Effector CD4-positive, alpha-beta T cell (primary cell): ENCODE measurements at places on chromosomes 3 and 15.

GRCh38 chr3:197522881-197523441, 32.8 kb downstream of the BDH1 start:
- DNase-seq = no peak

DNA sequence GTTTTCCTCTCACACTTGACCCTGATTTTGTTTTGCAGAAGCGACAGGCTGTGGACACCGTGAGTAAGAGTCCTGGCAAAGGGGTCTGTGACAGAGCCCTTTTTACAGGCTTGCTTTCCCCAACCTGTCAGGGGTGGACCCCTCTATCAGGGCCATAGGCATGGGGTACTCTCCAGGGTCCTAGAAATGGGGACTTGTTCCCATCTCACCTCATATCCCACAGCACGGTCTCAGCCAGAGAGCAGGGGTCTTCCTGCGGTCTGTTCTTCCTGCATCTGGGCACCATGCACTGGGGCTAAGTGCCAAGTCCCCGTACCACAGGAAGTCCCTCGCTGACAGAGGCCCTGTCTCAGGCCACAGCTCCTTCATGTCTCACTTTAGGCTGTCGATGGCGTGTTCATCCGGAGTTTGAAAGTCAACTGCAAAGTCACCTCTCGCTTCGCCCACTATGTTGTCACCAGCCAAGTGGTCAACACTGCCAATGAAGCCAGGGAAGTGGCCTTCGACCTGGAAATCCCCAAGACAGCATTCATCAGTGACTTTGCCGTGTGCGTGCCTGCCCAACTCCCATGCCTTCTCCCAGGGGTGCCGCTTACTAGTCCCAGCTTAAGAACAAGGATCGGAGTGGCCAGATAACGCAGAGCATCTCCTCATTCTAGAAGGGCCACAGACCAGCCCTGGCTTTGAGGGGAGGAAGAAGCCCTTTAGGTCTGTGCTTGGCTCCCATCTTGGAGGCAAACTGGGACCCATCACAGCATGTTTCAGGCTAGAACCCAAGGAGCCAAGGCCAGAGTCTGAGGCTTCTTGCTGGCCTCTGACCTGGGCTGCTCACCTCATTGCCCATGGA, 783 bp downstream of the ITIH1 start:
- DNase-seq = no peak

GRCh38 chr15:100116416-100117190, 225.2 kb downstream of the ADAMTS17 start:
- no peak for DNase-seq

DNA sequence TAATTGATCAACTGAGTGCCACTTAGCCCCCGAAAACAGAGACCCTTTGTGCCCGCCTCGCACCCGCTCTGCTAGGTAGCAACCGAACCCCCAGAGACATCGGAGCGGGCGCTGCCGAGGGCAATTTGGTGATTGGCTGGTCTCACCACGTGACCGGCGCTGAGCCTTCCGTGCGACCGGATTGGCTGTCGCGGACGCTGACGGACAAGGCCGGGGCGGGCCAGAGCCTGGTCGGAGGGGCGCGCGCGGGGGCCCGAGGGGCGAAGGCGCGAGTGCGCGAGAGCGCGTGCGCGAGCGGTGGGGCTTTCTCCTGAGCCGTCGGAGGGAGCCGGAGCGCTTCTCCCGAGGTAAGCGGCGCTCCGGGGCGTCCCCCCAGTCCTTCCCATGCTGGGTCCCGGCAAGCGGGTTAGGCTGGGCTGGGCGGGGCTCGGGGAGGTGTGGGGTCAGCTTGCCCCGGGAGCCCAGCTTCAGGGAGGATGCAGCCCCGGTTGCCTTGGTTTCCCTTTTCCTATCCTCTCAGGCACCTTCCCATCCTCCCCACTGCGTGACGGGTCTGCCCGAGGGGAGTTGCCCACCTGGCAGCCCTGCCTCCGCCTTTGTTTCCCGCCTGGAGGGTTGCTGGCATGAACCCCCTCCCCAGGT, at the start of gene TMEM108:
Gene TMEM108, plus strand, starts transcription at position 303 of the 642 bp plus-strand sequence.
- DNase-seq = no peak

DNA sequence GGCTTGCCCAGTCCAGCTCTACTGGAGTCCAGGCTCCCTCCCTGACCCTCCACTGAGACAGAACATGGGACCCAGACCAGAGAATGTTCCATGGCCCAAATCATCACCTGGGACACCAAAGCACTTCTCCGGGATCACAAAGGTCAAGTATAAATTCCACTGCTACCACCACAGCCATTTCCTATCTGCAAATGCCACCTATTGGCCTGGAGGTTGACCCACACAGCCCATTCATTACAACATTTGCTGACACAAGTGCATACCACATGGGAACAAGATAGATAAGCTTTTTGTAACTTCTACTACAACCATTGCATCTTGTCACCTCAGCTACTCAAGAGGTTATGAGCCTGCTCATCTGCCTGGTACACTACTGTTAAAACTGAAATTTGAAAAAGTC, 126.8 kb upstream of the NECTIN3 start:
- no peak for DNase-seq

- no peak for DNase-seq
Measured at GRCh38 chr15:90046911-90047392, 45.8 kb downstream of the ZNF710 start.

DNA sequence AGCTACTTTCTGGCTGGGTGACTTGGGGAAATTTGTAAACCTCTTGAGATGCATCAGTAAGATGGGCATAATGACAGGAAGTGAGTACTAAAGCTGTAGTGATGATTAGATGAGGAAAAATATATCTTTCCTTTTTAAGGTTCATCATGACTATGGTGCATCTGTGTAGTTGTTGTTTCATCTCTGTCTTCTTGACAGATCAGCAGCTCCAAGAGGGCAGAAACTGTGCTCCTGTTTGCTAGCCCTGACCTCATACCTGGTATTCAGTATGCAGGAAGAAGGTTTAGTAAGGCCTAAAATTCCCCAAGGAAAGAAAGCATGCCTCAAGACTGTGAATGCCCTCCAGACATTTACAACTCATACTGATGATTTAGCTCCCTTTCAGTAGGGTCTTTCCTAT, 82.5 kb upstream of the PSMD6 start:
- DNase-seq = no peak

- DNase-seq = no peak
Measured at GRCh38 chr3:135757421-135757820, 208.1 kb upstream of the PPP2R3A start.

GRCh38 chr15:70060993-70061305, 36.8 kb downstream of the TLE3 start:
- no peak for DNase-seq

GRCh38 chr3:52774901-52775864, 2.2 kb upstream of the ITIH1 start:
- DNase-seq = no peak

DNA sequence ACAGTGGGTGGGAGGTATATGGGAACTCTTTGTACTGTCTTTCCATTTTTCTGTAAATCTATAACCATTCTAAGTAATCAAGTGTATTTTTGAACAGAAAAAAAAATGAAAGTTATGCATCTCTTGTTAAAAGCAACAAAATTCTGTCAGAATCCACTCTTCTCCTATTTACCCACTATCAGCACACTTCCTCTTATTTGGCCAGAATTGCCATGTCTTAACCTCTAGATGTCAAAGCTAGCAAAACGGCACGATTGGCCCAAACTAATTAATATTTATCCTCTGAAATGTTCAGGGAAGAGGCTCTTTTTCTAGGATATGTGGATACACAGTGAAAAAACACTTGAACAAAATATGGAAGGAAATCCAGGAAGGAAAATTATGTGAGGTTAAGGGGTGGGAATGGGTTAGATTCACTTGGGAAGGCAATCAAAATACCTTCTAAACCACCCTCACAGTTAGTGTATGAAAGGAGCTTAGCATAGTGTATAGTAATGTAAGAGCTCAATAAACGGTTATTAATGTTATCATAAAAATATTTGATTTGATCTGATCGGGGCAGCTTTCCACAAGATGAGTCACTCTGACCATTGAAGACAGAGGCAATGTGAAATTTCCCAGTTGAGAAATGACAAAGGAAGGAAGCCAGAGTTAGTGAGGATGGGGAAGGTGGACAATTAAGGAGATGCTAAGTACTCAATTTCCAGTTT, 20.1 kb upstream of the TGFBR2 start:
- no peak for DNase-seq

DNA sequence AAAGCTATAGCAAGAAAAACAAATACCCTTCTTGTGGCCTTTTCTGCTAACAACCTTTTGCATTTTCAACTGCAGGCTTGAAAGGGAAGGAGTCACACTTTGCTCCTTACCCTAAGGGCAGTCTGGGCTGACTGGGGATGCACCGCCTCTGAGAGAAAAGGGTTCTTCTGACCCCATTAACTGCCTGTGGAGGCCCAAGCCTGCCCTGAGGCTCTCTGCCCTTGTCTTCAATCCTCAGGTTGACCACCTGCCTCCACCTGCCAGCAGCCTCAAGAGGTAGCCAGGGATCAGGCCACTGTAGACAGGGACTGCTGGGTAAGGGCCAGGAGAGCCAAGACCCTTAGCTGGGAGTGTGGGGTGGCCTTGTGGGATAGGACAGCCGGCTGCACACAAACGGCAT, 93.8 kb downstream of the SQOR start:
- no peak for DNase-seq

DNA sequence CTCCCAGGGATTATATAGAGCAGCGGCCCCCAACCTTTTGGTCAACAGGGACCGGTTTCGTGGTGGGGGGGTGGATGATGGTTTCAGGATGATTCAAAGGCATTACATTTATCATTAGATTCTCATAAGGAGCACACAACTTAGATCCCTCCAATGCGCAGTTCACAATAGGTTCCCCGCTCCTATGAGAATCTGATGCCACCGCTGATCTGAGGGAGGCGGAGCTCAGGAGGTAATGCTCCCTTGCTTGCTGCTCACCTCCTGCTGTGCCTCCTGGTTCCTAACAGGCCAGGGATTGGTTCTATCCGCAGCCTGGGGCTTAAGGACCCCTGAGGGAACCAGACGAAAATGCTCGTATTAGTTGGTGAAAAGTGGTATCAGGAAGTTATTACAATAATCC, 1.3 kb upstream of the HACD2 start:
- DNase-seq = no peak

- DNase-seq = peak; percentile 88
Measured at GRCh38 chr3:169764882-169765612, at the start of gene TERC. TERC (minus strand) TSS chr3:169765060.

- no peak for DNase-seq
Measured at GRCh38 chr3:71554649-71555048, 28.9 kb downstream of the FOXP1 start.

DNA sequence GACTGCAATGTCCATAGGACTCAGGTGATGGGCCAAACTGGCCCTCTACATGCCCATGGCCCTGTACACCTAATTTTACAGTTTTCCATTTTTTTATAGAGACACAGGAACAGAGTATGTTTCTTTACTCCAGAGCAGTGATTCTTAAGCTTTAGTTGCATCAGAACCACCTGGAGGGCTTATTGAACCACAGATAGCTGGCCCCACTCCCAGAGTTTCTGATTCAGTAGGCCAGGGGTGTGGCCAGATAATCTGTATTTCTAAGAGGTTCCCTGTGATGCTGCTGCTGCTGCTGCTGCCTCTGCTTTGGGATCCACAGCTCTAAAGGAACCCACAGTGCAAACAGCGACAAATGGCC, 5.1 kb downstream of the RBP1 start:
- DNase-seq = no peak

DNA sequence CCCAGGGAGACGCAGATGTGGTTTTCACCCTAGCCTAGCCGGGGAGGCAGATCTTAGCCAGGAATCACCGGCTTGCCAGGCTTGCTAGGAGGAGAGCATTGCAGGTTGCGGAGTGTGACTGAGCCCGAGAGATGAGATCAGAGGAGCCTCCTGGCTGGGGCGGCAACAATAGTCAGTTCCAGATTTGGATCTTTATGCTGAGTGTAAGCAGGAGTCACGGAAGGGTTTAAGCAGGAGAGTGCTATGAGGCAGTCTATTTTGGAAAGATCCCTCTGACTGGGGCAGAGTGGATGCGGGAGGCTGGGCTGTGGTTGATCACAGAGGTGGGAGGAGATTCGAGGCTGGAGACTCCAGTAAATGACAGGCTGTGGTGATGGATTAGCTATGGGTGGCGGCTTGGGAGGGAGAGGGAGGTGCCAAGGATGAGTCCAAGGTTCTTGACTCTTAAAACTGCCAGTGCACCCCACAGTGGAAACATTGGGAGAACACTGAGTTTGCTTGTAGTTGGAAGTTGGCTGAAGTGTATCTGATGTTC, 10.4 kb upstream of the BAHD1 start:
- DNase-seq = no peak

DNA sequence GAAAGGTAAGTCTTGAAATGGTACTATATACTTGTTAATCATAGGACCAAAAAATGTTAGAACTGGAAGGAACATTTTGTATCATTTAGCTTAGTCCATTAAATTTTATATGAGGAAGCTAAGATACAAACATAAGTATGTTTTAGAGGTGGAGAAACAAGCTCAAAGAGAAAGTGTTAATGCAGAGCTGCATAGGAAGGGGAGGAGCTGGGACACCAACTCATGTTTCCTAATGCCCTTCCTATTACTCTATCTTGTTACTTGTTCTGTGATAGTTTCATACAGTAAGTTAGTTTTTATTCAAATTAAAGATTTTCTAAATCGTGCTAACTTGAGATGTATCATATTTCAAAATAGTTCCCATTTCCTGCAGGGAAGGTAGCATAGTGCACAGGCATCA, 7.4 kb downstream of the SLC35A5 start:
- DNase-seq = no peak

DNA sequence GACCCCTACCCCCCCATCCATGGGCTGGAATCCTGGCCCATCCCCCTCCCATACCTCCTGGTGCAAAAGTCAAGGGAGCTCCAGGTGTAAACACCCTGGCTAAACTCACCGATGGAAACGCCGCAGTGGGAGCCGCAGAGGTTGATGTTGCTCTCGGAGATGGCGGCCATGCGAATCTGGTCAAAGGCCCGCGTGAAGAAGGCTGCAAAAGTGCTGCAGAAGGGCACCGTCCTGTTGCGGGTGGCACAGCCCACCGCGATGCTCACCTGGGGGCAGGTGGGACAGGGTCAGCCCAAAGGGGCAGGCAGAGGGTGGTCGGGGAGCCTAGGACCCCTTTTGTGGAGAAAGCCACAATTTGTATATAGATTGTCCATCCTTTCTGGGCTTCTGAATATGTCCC, 26.7 kb downstream of the TKT start:
- DNase-seq = no peak

DNA sequence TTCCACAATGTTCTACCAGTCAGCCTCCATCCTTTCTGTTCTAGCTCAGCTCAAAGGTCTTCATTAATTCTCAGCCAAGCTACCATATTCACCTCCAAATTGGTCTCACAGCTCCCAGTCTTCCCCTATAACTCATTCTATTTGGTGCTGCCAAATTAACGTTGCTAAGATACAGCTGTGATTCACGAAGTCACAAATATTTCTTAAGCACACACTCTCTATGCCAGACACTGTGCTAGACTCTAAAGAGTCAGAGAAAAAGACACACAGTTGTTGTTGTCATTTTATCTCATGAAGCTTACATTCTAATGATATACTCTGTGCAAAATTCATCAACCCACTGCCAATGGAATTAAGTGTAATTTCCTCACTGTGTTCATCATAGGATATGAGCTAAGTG, 102.8 kb downstream of the FRMD5 start:
- no peak for DNase-seq
